Amniotic stem cell (primary cell): ENCODE measurements at places on chromosomes 5 and 9.

GRCh38 chr5:137734331-137734730 is 1.6 kb downstream of the KLHL3 start:
- no peak for DNase-seq

DNA sequence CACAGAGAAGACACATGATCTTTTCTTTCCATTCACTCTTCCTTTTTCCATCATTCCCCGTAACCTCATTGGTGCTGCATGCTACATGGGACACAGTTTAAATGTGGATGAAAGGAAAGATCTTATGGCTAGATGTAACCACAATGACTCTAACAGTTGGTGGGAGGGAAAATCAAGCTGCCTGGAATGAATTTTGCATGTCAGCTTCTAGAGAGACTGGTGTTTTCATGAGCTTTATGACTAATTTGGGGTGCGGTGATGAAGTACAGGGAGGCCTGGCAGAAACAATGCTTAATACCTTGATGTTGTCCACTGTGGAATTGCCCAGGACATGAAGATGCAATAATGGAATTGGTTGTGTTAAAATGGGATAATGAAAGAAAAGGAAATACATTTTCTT is 55.9 kb upstream of the MYO10 start:
- DNase-seq: no peak

DNA sequence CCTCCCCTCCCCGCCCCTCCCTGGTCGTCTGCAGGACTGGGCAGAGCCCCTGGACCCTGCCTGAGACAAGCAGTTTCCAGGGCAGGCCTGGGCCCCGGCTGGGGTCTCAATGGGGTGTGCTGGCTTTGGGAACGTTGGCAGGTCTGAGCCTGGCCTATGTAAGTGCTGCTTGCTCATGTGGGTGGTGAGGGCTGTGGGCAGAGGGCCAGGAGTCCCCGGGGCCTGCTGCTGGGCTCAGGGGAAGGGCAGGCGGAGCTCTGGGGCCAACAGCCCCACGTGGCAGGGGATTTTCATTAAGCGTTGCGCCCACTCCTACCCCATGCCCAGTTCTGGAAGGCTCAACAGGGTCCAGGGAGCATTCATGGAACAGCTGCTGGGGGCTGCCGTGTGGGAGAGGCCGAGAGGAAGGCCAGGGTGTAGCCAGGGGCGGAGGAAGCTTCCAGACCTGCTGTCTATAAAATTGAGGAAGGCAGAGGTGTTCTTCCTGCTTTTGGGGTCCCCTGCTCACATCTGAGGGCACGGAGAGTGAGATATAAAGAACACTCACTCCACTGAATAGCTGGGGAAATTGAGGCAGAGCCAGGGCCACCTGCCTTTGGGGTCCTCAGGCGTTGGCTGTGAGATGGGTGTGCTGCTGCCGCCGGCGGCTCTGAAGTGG is 32.5 kb downstream of the RXRA start:
- no peak for DNase-seq

- no peak for DNase-seq
Measured at GRCh38 chr9:3699883-3700282, 174.1 kb upstream of the RFX3 start.

DNA sequence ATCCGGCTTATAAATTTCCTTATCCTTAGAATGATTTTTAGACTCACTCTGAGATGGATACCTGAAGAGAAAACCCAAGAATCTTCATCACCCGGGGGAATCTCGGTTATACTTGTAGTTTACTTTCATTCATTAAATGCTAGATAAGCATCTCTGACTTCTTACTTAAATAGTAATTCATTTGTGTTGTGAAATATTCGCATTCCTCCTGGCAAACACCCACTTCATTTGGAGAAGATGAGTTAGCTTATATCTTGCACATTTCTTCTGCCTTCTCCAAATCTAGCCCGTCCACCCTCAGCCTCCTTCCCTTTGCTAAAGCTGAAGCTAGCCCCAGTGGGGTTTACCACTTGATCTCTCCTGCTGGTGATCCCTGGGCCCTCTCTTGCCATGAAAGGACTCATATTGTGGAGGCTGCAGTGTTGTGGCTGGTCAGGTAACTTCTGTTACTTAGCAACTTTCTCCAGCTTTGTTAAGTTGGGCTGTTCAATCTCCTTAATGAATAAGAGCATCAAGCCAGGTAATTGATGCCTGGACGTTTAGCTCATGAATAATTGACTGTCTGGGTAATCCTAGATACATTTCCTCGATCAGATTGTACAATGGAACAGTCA is 11.3 kb upstream of the POU4F3 start:
- no peak for DNase-seq

GRCh38 chr5:174801798-174802197 is 77.4 kb downstream of the MSX2 start:
- DNase-seq: no peak

DNA sequence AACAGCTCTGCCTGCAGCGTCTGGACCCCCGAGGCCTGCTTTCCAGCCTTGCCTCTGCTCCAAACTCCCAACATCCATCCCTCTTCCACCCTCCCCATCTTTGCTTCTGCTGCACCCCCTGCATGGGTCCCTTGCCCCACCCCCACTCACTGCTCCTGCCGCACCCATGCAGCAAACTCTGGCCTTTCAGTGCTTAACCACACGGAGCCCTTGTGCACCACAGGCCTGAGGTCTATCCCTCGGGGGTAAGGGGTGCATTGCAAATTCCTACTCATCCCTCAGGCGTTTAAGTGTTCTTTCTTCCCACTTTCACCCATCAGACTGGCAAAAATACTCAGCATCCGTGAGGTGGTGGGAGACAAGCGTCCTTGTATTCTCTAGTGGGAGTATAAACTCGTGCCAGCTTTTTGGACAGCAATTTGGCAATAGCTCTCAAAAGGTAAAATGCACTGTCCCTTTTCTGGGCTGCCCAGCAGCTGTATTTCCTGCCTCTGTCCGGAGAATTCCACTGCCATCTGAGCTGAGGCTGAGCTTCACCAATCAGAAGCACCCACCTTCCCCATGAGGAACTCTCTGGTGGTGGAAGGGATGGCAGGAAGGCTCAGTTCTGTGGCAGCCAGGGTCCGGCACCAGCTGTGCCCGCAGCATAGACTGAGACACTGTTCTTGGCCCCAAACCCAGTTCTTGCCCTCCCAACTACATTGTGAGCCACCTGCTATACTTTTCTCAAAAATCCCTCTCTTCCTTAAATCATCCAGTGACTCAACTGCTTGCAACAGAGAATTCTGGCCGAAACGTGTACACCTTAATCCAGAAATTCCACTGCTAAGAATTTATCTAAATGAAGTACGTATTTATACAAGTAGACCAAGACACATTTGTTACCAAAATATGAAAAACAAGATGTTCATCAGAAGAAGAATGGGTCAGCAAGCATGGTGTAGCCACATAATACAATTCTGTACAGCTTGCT is 15.0 kb downstream of the PSMB7 start:
- DNase-seq: no peak

- no peak for DNase-seq
Measured at GRCh38 chr5:149317281-149318048, 27.8 kb upstream of the GRPEL2 start.

GRCh38 chr9:121741228-121741918 is 89.9 kb downstream of the DAB2IP start:
- DNase-seq: no peak

- no peak for DNase-seq
Measured at GRCh38 chr5:102765350-102765749, 10.2 kb downstream of the PAM start.

GRCh38 chr9:73152953-73153352 is 1.3 kb downstream of the ANXA1 start:
- DNase-seq: no peak

GRCh38 chr9:122197426-122197825 is 31.3 kb downstream of the LHX6 start:
- DNase-seq: no peak

GRCh38 chr9:136882109-136882946 is 4.0 kb upstream of the TRAF2 start:
- DNase-seq: no peak

DNA sequence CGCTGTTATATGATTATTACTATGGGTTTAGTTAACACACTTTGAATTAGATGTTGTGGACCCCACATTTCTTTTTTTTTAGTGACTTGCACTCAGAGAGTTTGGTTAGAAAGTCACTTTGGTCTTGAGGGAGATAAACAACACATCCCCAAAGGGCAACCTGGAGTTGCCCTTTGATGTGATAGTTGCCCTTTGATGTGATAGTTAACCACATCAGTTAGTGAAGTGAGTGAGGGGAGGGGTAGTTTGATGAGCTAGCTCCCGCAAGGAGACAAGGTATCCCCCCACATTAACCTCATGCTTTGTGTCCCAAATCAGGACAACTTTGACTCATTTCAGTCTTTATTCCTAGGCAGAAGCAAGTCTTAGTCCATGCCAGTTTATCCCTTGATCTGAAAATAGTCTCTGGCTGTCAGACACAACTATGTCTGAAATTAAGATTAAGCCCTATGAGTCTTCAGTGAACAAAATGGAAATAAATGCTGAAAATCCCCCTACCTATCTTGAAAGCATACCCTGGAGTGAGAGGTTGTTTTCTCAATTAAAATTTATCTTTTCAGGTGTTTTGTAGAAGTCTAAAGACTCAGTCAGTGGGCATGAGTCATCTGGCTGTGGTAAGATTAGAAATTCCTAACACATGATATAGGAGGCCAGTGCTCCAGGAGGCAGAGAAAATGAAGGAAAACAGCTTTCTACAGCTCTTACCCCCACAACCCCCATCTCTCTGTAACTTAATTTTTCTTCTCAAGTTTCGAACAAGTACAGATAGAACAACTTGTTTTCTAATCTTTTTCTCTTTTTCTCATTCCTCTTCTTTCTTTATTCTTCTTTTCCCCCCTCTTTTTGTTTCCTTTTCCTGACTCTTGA is 208.9 kb upstream of the DMRTA1 start:
- peak; percentile 70 for DNase-seq

DNA sequence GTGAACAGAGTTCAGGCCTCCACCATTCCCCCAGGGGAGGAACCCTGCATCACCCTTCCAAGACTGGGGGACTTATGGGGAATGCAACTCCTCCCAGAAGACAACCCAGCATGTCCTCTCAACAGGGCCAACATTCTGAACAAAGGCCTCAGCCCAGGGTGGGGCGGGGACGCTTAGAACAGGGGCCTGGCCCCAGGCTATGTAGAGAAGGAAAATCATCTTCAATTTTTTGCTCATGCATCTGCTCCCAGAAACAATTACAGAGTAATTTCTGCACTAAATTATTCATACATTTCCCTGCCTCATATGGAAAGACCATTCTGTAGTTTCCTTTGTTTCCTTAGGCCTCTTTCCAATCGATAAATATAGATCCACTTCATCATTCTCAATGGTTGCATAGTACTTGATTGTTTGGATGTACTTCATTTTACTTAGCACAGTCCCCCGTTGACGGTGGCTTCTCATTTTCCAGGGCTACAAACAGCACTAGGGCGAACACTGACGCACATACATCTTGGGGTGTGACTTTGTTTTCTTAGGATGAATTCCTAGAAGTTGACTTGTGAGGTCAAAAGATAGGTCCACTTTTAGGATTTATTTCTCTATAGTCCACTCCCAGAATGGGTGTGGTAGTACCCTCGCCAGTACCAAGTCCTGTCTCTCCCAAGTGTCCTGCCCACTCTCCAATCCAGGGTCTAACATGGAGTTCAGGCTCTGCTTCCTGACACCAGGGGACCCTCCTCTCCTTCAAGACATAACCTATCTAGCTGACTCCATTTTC is 27.2 kb upstream of the SMU1 start:
- no peak for DNase-seq

GRCh38 chr9:127522727-127523126 is 71.4 kb downstream of the LRSAM1 start:
- DNase-seq: no peak

GRCh38 chr9:87216897-87217455 is 269.7 kb upstream of the GAS1 start:
- no peak for DNase-seq

DNA sequence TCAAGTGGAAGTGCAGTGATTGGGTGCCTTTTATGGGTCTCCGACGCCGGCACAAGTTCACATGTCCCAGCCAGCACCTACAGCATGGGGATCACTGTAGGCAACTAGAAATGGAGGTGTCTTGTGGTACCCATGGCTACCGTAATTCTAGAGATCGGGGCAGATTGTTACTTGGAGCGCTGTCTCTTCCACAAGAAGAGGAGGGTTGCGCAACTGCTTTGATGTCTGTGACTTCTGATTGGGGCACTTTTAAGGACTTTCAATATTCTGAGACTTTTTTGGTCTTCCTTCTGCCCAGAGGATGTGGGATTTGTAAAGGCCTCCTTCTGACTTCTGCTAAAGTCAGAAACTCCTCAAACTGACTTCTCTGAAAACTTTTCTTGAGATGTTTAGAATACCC is 41.9 kb downstream of the GLRX start:
- no peak for DNase-seq

DNA sequence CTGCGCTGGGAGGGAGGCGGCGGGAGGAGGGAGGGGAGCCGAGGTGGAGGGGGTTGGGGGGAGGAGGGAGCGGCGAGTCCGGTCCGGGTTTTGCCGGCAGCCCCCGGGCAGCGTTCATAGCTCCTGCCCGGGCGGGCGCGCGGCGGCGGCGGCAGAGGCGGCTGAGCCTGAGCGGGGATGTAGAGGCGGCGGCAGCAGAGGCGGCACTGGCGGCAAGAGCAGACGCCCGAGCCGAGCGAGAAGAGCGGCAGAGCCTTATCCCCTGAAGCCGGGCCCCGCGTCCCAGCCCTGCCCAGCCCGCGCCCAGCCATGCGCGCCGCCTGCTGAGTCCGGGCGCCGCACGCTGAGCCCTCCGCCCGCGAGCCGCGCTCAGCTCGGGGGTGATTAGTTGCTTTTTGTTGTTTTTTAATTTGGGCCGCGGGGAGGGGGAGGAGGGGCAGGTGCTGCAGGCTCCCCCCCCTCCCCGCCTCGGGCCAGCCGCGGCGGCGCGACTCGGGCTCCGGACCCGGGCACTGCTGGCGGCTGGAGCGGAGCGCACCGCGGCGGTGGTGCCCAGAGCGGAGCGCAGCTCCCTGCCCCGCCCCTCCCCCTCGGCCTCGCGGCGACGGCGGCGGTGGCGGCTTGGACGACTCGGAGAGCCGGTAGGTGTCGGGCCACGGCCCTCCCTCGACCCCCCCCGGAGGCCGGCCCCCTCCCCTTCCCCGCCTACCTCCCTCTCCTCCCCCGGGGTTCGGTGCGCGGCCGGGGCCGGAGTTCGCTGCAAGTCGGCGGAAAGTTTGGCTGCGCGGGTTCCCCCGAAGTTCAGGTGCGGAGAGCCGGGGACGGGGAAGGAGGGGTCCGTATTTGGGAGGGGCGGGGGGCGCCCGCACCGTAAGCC is at the start of gene CXXC5:
TSS of gene CXXC5 (plus strand) at position 145 of the 877 bp plus-strand sequence. CDS start 32,175 bp downstream, outside the sequence.
- peak; percentile 61 for DNase-seq

DNA sequence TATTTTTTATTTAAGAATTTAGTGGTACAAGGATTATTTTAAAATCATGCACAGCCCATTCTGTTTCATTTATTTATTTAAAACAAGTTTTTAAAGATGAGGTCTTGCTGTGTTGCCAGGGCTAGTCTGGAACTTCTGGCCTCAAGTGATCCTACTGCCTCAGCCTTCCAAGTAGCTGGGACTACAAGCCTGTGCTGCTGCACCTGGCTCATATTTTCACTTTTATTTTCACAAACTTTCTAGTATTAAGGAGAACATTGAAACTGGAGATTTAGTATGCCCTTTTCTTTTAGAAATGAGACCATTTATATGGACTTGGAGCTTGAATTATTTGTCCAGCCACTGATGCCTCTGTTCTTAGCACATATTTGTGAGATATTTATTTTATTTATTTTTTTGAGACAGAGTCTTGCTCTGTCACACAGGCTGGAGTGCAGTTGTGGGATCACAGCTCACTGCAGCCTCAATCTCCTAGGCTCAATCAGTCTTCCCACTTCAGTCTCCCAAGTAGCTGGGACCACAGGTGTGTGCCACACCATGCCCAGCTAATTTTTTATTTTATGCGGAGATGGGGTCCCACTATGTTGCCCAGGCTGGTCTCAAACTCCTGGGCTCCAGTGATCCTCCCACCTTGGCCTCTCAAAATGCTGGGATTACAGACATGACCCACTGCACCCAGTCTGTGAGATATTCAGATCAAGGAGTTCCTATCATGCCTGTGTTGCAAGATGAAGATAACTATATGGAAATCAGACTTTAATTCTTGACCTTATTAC is 7.4 kb downstream of the DMXL1 start:
- DNase-seq: no peak
